ENCODE measurements at places on chromosomes 13 and 19.

- DNase-seq, result no peak
Observed at GRCh38 chr19:6852001-6852400, 35.4 kb upstream of the ADGRE1 start.

DNA sequence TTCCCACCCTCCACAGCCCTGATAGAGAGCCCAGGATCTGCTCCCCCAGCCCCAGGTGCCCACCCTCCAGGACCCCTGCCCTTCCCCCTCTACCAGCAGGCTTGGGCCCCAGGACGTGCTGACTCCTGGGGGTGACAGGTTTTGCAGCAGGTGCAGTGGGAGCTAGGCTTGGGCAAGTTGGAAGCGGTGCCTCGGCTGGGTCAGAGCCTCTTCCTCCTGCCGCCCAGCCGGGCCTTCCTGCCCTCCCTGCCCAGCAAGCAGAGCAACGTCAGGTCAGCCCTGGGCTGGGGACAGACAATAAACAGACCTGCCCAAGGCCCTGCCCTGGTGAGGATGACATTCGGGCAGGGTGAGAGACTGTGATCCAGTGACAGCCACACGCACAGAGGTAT is 9.2 kb upstream of the NCCRP1 start:
- DNase-seq, result no peak

- no peak for DNase-seq
Observed at GRCh38 chr13:101486708-101487437, 34.4 kb downstream of the ITGBL1 start.

- no peak for DNase-seq
Observed at GRCh38 chr19:12938779-12939601, 581 bp downstream of the CALR start.

GRCh38 chr13:39699274-39699673 is 43.8 kb downstream of the COG6 start:
- DNase-seq, result no peak

GRCh38 chr13:50670847-50671496 is 172.5 kb downstream of the DLEU7 start:
- DNase-seq, result no peak

- no peak for DNase-seq
Observed at GRCh38 chr19:3137119-3137518, 1.3 kb downstream of the GNA15 start.

DNA sequence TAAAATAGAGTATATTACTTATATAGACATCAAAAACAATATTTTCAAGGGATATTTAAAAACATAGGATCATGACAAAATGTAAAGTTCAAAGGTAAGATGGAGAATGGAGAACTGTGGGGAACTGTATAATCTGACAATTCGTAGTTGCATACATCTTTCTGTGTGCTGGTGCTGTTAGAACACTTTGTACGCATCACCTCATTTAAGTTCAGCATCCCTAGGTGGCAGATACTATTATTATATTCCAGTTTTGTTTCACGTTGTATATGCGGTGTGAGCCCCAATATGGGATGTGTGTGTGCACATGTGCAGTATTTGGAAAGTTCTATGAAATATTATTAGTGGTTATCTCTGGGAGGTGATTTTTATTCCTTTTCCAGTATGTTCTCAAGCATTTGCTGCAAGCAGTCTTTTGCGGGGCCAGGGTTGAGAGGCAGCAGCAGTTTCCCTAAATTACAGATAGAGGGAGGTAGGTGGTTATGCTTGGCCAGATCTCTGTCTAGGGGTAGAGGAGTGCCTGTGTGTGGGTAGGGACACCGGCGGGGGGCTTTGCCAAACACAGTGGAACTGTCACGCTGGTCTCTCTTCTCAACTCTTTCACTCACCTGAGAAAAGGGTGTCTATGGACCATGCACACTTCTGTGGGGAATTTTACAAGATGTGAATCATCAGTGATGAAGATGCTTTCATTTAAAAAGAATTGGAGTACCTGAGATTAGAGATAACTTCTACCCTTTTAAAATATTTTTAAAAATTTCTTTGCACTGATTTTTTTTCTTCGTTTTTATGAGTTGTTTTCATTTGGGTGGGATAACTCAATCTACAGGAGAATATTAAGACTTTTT is 55.6 kb upstream of the ALOX5AP start:
- peak; percentile 12 for DNase-seq

DNA sequence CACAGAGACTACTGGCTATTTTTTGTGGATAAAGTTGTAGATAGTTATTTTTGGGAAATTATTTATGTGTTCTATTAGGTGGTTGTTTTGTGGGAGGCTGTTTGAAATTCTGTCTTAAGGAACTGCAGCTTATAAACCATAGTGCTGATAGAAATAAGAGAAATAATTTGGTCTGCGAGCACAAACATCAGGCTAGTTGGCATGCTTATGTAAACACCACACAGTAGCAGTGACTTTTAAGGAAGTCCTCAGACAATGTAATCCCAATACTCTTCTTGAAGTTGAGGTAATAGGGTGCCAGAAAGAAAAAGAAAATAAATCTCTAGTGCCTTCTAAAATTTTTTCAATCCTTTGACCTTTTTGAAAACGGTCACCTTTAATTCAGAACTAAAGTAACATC is 23.9 kb downstream of the KL start:
- DNase-seq, result no peak

DNA sequence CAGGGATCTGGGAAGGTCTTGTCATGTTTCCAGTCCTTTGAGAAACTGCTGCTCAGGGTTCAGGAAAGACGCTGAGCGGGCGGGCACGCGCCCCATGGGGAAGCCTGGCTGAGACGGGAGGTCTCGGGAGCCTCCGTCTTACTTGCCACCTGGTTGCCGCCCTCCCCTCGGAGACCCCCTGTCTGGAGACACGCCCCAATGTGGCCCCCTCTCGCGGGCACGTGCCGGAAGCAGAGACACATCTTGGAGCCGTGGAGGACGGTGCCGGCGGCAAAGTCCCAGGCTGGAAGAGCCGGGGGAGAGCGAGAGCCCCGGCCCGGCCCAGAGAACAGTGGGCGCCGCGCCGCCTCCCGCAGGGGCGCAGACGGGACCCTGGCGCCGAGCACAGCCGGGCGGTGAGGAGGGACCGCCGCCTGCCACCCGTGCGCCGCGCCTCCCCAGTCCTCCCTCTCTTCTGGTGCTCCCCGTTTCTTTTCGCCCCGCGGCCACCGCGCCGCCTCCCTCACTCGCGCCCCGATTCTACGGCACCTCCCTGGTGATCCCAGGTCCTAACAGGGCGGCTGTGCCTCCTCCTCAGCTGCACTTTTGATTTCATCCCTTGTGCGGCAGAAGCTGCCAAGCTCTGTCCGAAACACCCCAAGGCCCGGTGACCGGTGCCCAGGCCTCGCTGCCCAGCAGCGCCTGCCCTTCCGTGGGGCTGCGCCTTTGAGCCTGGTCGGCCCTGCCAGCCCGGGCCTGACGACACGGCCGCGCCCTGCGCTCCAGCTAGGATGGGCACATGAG is 15.5 kb downstream of the GJB2 start:
- no peak for DNase-seq

DNA sequence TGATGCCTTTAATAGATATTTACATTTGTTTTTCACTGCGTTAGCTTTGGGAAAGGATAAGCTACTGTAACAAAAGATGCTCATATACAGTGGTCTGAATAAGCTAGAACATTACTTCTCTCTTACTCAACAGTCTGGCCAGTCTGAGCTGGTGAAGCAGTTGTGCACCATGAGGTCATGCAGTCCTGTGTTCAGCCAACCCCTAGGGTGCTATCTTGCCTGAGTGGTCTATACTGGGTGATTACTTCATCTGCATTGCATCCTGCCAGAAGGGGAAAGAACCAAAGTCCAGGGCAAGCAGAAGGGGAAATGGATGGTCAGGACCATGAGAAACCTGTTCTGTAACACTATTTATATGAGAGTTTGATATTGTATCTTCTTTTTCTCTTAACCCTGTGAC is 31.5 kb downstream of the ERCC5 start:
- no peak for DNase-seq

DNA sequence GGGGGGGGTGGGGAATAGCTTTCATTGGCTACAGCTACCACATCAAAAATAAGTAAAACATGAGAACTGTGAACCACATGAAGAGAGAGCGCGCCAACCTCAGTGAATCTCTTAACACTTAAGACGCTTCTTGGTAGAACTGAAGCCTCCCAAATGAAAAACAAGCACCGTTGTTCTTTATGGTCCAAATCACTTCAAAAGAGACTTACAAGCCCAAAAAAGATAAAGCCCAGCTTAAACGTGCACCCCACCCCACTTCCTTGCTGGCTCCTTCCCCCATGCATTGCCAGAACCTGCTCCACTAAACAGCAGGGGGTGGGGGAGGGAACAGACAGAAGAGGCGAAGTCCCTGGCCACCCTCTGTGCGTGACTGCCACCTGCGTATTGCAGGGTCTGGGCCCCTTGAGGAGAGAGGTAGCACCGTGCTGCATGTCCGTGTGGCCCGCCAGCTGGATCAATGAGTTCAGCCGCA is 479.1 kb downstream of the FOXO1 start:
- DNase-seq, result peak; percentile 41

GRCh38 chr13:20873348-20873747 is 29.2 kb downstream of the XPO4 start:
- DNase-seq, result no peak

DNA sequence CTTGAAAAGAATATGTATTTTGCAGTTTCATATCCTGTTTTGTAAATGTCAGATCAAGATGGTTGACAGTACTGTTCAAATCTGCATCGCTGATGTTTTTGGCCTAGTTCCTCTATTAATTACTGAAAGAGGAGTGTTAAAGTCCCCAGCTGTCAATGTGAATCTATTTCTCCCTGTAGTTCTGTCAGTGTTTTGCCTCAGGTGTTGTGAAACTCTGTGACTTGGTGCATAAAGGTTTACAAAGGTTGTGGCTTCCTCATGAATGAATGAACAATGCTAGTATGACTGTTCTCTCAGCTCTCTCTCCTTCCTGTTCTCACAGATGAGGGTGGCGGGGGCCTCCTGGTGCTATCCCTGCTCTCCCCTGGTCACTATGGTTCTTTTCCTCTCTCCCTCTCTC is 142.4 kb downstream of the MYCBP2 start:
- DNase-seq, result no peak

- DNase-seq, result no peak
Observed at GRCh38 chr13:98527526-98527925, 49.4 kb downstream of the STK24 start.

DNA sequence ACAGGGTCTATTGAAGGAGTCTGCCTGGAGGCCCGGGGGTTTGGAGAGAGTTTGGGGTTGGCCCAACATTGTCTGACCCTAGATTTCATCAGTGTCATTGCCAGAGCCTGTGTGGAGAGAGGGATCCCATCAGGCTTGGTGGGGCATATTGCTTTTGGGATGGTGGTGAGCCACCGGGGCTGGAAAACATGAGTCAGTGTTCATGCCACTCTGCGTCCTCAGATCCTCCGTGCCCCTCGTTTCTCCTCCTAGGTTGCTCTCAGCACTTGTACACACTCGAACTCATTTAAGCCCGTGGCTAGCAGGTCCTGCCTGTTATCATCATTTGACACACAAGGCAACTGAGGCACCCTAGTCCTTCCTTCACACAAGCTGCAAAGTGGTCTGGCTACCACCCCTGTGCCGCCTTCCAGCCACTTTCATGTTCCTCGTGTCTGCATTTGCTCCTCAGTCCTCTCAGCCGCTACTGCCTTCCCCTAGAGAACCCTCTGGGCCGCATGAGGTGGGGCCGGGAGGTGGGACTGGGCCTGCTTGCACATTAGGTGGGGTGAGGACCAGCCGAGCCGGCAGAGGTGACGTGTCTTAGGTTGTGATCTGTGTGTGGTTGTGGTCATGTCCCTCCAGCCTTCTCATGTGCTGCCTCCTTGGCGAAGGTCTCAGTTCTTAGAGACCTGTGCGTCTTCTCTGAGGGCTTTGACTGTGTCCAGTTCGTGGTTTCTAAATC is 3.6 kb downstream of the NACC1 start:
- DNase-seq, result no peak

DNA sequence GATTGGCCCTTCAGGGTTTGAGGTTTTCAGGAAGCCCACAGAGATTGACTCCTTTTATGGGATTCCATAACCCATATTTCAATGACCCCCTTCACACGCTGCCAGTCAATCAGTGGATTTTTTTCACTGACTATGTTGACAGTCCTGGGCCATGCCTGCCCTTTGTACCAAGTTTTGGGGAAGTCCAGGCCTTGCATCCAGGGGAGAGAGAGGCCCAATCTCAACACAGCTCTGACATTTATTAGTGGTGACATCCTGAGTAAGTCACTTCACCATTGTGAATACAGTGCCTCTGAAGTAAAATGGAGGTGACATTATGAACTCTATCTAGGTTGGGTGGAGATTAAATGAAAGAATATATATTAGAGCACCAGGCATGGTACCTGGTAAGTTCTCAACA is 181.1 kb downstream of the NUFIP1 start:
- DNase-seq, result no peak

GRCh38 chr19:20259615-20260014 is 92.6 kb downstream of the ZNF486 start:
- no peak for DNase-seq

DNA sequence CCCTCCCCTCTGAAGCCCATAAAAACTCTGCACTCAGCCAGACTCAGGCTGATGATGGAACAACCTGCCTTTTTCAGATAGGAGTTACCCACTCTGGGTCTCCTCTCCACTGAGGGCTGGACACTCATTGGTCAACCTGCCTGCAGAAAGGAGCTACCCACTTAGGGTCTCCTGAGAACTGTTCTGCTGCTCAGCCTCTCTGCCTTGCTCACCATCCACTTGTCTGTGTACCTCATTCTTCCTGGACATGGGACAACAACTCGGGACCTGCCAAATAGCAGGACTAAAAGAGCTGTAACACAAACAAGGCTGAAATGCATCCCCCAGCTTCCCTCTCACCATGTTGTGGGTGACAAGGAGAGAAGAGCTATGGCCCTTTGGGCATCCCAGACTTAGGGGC is 18.4 kb upstream of the RCBTB2 start:
- DNase-seq, result no peak

DNA sequence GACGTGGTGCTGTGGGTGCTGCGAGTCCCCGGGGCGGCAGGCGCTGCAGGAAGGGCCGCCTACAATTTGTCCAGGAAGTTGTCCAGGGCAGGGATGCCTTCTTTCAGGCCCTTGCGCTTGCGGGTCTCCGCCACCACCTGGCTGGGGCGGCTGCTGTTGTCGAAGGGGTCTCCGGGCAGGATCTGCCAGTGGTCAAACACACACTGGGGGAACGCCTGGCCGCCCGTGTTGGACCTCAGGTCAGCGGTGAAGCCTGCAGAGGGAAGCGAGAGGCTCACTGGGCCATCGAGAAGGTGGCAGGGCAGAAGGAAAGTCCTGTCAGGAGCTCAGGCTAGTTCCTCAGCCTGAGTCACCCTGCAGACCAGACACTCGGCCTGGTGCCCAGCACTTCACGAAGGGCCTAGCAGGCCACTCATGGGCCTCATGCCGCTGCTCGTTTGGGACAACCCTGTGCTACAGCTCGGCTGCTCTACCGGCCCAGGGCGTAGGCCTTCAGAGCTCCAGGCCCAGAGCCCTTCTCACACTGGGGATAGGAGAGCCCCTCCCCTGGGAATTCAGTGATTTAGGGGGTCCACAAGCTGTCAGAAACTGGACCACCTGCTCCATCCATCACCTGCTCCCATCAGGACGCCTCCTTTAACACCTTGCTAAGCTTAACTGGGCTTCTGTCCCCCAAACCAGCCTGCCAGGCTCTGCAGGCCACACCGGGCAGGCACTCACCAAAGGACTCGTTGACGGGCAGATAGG is 5.8 kb upstream of the DAPK3 start:
- DNase-seq, result no peak

Measured in stimulated activated CD8-positive, alpha-beta memory T cell treated with anti-CD3 and anti-CD28 coated beads, Interleukin-2, amount 100 ng/mL, for 1 hour (primary cell).